ENCODE measurements at places on chromosomes 1 and 21. TPM values are rescaled to one million over a fixed set of nuclear protein-coding genes. Genes with fewer than 3 reads are reported as not detected.

The GPR3 gene
- total RNA-seq, result 0.23 TPM

The LMX1A gene
- total RNA-seq, result not detected

The HPCA gene
- not detected for total RNA-seq

The HHAT gene
- 3.3 TPM for total RNA-seq

The KRTAP19-3 gene
- total RNA-seq, result not detected
